ENCODE measurements at places on chromosomes 4 and X.

GRCh38 chr4:96293806-96294205 lies 453.9 kb downstream of the PDHA2 start:
- DNase-seq = no peak

- no peak for DNase-seq
Measured at GRCh38 chr4:93749292-93749761, 79.2 kb upstream of the ATOH1 start.

DNA sequence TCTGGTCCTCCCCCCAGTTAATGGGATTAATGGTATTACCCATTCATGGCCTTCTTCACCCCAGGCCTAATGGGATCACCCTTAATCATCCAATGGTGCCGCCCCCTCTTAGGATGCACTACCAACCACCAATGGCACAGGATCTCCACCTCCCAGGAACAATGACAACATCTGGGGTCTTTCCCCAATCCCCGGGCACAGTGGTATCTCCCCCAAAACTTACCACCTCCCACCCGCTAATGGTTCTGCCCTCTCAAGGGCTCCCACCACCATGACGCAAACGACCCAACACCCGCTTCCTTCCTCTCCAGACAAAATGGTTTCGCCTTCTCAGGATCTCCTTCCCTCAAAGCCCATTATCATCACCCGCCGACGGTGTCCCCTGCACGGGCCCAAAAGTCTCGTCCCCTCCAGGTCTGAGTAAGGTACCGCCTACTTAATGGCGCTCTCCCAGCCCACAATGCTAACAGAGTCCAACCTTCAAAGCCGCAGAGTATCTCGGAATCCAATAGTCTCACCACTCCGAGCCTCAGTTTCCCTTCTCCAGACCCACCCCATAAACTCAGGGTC lies 458 bp downstream of the GRIPAP1 start:
- DNase-seq = peak; percentile 25

- DNase-seq = no peak
Measured at GRCh38 chr4:184237612-184238011, 19.9 kb upstream of the ENPP6 start.

DNA sequence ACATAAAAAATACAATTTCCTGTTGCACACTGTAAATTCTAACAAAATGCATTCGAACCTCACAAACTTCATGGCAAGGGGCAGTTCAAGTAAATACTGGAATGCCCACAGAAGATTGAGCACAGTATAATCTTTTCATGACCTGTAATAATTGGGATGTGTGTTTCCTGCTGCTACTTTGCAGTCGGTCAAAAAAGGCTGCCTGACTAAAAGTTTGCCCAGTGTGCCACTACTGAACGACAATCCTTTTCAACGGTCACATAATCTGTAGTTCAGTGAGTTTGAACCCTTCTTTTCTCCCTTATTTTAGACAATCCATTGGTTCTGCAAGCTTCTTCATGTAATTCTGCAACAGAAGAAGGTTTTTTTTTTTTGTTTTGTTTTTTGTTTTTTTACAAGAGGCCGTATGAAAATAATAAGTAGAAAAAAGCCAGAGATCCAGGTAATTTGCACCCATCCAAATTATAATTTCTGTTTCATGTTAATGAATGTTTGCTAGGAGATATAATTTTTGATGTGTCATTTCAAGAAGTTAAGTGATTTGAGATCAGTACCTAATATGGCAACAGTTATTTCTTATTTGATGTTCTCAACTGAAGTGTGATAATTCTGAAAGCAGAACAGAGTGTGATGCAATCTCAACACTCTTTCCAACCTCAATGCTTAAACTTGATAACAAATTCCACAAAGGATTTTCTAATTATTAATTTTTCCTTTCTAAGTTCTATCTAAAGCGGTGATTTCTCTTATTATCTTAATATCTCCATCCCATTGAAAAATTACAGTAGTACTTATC lies 237.6 kb downstream of the FSTL5 start:
- no peak for DNase-seq

DNA sequence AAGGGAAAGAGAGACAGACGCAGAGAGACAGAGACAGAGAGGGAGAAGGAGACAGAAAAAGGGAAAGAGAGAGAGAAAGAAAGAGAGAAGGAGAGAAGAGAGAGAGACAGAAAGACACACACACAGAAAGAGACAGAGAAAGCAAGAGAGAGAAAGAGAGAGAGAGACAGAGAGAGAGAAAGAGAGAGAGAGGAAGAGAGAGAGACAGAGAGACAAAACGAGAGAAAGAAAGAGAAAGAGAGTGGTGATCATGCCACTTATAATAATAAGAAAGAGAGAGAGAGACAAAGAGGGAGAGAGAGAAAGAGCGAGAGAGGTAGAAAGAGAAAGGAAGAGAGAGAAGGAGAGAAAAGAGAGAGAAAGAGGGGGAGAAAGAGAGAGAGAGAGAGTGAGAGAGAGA lies 51.4 kb downstream of the SHOX start:
- DNase-seq = no peak

DNA sequence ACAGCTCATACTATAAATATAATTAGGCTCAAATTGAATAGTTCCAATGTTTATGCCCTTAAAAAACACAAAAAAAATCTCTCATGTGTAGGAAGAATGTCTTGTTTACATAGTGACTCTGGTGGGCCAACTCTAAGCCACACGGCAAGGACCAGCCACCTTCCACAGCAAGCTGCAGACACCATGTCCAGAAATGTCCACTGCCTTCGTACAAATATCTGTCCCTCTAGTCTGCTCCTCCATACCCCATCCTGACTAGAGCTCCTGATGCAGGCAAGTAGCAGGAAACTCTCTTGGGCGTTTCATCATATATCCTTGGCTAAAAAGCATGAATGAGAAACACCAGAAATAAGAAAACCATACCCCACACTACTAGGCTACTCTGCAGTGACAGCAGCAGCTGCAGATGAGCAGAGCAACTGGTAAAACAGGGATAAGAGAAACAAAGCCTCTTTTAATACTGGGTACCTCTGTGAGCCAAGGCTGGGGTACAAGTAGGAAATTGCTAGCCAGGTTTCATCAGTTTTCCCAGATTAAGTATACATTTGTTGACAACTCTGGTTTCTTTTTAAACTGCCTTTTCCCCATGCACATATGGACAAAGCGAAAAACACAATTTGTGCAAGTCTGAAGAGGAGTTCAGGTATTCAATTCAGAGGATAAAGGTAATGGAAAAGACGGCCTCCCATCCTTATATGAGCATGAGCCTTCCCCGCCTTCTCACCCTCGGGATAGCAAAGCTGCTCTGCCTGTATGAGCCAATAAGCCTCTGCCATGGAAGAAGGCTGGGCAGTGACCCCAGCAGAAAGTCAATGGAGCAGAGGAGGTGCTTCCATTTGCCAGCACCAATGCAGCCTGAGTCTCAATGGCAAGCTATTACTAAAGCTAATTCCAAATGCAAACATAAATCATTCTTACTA lies 245.4 kb downstream of the DCLK2 start:
- DNase-seq = no peak

- DNase-seq = no peak
Measured at GRCh38 chrX:79645749-79646148, 278.6 kb upstream of the ITM2A start.

GRCh38 chrX:130179579-130180215 lies 7.9 kb downstream of the RAB33A start:
- DNase-seq = no peak

DNA sequence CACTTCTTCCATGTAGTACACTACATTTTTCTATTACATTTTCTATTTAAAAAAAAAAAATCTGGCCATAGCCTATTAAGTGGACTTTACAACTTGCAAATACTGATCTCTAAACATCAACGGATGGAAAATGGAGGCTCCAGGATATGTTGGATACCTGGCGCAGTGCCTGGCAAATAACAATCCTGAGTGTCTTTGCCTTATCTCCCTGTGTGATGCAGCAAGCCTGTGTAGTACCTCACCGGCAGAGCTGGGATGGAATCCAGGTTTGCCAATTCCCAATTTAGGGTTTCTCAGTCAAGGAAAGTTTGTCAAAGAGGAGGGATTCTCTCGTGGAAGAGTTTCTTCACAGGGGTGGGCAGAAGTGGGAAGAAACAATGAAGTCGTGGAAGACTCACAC lies 93.2 kb downstream of the KDR start:
- DNase-seq = no peak

GRCh38 chr4:73662709-73663546 lies 42.7 kb upstream of the RASSF6 start:
- DNase-seq = no peak

DNA sequence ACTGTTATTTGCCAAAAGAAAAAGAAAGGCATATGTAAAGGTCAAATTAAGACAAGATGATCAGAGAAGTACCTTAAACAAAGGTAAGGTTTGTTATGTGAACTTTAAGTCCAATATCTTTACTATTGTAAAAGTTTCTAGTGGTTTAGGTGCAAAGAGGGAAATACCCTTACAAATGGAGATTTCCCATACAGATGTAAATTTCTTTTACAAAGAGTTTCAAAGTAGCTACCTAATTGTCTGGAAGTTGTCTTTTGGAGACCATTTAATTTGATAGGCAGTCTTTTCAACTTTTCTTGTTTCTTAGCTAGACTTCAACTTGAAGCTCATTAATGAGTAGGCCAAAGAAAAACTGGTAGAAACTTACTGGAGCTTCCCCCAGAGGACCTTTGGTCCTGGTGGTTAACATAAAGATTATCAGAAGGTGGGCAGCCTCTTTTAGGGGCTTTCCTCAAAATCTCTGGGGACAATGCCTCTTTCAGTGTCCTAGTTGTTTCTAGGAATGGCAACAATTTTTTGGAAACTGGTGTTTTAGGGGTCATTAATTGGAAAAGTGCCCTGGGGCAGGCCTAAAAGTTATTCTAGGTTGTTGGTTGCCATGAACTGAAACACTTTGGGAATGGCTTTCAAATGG lies 297.3 kb downstream of the GUCY2F start:
- DNase-seq = no peak

Data from stimulated activated naive B cell treated with anti-CD40 and anti-IgM and Interleukin-4, amounts not matched to agents 10 μg/mL and 1 μg/mL and 100 μg/mL, for 72 hours (primary cell).